ENCODE measurements at places on chromosomes 6 and 20. TPM values are rescaled to one million over a fixed set of nuclear protein-coding genes. Genes with fewer than 3 reads are reported as not detected.
A peak's percentile ranks its signal among the peaks of the same experiment; 100 is the strongest.

The ADAT2 gene
- total RNA-seq = 11.2 TPM

The ENPP3 gene
- 0.54 TPM for total RNA-seq

DNA sequence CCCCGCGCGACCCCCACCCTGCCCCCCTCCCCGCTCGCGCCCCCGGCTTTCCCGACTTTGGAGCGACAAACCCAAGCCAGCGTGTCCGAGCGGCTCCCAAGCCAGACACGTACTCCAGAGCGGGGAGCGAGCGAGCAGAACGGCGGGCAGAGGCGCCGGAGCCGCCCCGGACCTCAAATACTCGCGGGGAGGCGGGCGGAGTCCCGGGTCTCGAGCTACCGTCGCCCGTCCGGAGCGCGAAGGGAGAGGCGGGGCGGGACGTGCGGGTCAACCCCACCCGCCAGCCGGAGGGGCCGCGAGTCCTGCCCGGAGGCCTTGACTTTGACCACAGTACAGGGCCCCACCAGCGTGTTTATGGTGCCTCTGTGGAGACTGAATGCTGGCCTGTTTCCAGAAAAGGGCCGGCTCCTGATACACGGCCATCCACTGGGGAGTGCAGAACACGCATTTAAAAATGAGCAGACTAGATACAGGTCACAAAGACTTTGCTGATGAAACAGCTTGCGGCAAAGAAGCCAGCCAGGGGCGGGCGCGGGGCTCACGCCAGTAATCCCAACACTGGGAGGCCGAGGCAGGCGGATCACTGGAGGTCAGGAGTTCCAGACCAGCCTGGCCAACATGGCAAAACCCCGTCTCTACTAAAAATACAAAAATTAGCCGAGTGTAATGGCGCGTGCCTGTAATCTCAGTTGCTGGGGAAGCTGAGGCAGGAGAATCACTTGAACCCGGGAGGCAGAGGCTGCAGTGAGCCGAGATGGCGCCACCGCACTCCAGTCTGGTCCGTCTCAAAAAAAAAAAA, at the start of gene SERPINB6:
TSS of gene SERPINB6 (minus strand) at position 148 of the 799 bp plus-strand sequence. CDS start 12,235 bp downstream, outside the sequence.
- DNase-seq = peak; percentile 69
- peak within 1 kb of the TSS; percentile 98 for H3K27ac ChIP-seq
- H3K4me3 ChIP-seq = peak within 1 kb of the TSS; percentile 84

GRCh38 chr6:168415098-168415992, 25.6 kb upstream of the SMOC2 start:
- H3K27ac ChIP-seq = peak overlapping the region; percentile 19
- no peak overlapping the region for H3K4me3 ChIP-seq
- no peaks in the 10 kb centered on the region for H3K36me3 ChIP-seq
- peaks cover 11% of the 10 kb centered on the region for H3K4me1 ChIP-seq
- no peaks in the 10 kb centered on the region for H3K27me3 ChIP-seq

- no peak overlapping the region for H3K4me3 ChIP-seq
- peak; percentile 36 for DNase-seq
- H3K36me3 ChIP-seq = no peaks in the 10 kb centered on the region
- peaks cover 15% of the 10 kb centered on the region for H3K4me1 ChIP-seq
- H3K27me3 ChIP-seq = no peaks in the 10 kb centered on the region
- H3K27ac ChIP-seq = no peak overlapping the region
These were observed 108.6 kb downstream of the BANF2 start for GRCh38 chr20:17808357-17808756.

DNA sequence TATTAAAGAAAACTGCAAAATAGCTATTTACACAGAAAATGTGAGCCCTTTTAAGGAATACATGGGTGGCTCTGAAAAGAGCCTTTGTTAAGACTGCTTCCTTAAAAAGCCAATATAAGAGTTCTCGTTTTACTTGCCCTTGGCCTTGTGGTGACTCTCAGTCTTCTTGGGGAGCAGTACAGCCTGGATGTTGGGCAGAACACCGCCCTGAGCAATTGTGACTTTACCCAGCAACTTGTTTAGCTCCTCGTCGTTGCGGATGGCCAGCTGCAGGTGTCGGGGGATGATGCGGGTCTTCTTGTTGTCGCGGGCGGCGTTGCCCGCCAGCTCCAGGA, 111.5 kb downstream of the HFE start:
- H3K4me3 ChIP-seq = peak overlapping the region; percentile 88
- H3K27ac ChIP-seq = peak overlapping the region; percentile 96
- H3K4me1 ChIP-seq = peaks cover 8% of the 10 kb centered on the region
- no peaks in the 10 kb centered on the region for H3K27me3 ChIP-seq

DNA sequence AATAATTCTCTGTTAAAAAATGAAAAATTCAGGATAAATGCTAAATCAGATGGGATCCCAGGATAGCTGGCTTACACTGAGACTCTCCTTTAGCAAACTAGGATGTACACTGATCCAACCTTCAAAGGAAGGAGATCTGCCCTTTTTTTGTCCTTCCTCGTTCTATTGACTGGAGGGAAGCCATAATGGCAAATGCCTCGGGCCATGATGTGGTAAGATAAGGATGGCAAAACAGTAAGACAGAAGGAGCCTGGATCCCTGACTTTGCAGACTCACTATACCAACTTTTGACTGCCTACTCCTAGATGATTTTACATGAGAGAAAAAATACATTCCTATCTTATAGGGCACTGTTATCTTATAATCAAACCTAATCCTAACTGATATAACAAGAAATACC, 156.9 kb upstream of the BEND3 start:
- no peaks in the 10 kb centered on the region for H3K27me3 ChIP-seq
- no peaks in the 10 kb centered on the region for H3K4me1 ChIP-seq

- no peak overlapping the region for H3K4me3 ChIP-seq
- H3K4me1 ChIP-seq = peaks cover 8% of the 10 kb centered on the region
- no peaks in the 10 kb centered on the region for H3K36me3 ChIP-seq
These were observed 87.7 kb downstream of the SCAND1 start for GRCh38 chr20:35866418-35867202.
